ENCODE measurements at places on chromosomes 5 and 9.

DNA sequence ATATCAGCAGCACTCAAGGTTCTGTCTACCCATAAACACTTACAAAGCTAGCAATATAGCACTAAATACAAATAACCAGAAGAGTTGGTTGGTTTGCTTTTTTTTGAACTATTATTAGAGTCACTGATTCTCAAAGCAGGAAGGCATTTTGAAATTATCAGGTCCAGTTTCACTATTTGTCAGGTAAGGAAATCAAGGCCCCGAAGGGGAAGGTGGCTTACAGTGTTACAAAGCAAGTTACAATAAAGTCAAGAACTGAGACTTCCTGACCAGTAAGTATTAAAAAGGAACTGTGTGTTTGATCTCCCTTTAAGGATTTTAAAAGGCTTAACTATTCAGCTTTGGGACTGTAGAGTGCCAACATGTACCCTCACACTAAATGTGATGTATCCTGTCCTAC, 10.8 kb downstream of the C5orf15 start:
- DNase-seq = no peak

DNA sequence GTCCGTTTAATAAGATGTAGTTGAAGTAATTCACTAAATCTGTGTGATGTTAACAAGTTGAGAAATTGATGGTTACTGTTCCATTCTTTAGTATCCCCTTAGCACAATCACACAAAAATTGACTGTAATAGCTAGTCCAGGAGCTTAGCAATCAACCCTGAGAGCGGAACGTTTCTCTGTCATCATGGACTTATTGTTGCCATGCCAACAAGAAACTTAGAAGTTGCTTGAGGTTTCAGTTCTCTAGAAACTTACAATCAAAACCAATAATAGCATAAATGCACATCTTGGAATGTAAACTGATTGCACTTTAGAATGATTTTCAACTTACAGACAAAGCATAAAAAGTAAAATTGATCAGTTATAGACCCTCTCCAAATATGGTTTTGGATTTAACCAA, 125.4 kb upstream of the ANKH start:
- no peak for DNase-seq

DNA sequence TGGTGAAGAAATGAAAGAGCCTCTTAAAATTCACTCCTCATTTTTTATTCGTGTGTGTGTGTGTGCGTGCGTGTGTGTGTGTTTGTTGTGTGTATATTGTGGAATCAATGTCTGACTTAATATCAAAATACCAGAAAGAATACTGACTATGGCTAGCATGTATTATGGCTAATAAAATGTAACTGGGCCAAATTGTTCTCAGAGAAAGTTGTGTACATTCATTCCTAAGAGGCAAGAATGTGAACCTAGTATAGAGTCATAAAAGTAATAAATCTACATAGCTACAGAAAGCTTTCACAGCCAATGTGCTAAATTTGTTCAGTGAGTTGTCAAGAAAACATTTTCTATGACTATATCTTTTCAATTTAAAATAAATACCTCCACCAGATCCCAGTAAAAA, 211.5 kb downstream of the EBF1 start:
- no peak for DNase-seq

DNA sequence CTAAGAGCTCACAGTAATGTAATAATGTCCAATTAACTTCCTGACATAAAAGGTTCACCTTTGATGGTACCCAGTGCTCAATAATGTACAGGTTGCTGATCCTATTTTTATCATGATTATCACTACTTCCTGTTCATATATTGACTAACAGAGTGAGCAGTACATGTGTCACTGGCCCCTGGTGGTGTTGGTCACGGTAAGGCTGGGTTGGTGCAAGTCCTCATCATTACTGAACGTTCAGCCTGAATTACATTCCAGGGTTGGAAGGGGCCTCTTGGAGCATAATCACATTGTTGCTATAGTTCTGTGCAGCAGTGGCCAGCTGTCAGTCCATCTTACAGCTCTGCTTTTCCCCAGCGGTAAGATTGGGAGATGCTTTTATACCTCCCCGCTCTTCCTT, 24.2 kb upstream of the CKMT2 start:
- DNase-seq = no peak

- no peak for DNase-seq
Observed at GRCh38 chr9:123039617-123040219, 6.3 kb downstream of the GPR21 start.

- no peak for DNase-seq
Observed at GRCh38 chr9:124805186-124805585, 28.3 kb downstream of the OLFML2A start.

All from glomerular endothelial cell (primary cell).